ENCODE measurements at places on chromosomes 13 and 19.

DNA sequence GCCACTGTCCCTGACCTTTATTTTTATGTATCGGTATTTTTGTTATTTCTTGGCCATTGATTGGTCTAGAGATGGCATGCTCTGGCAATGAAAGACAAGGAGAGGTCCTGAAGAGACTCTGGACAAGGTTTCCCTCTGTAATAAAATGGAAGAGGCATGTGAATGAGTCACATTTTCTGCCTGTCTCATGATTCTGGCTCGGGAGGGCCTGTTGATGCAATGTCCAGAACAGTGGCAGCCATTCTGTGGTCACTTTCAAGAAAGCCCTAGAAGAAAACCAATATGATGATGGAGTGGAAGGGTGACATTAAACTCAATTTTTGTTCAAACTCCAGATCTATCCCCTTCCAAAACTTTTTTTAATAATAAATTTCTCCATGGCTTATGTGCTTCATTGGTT lies 2.0 kb upstream of the FPR3 start:
- no peak for DNase-seq

DNA sequence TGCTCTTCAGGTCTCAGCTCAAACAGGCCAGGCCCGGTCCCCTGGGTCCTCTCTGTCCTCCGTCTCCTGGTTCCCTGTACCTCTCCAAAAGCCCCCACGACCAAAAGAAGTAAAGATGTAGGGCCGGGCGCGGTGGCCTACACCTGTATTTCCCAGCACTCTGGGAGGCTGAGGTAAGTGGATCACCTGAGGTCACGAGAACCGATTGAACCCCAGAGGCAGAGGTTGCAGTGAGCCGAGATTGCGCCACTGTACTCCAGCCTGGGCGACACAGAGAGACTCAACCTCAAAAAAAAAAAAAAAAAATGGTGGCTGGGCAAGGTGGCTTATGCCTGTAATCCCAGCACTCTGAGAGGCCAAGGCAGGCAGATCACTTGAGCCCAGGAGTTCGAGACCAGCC lies 22.0 kb upstream of the BCL3 start:
- no peak for DNase-seq

DNA sequence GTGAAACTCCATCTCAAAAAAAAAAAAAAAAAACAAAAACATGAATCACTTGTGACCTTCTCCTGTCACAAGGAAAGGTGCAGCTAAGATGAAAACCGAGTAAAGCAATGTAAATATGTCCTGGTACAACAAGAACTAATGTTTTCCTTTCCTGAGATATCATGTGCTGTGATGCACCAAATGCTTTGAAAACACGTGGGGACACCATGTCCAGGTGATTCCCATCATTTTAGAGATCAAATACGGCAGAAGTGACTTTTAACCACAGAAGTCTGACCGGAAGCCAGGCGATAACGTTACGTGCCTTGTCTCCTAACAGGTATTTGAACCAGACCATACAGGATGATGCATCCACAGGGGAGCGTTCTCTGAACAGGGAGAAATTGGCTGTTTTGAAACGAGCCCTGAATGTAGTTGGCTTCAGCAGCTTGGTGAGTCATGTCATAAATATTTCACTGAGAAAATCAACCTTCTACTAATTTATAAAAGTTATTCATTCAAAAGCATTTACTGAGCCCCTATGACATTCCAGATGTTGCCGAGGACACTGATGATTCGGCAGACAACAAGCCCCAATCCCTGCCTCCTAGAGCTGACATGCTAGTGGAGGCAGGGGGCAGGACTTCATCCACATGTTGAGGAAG lies 328.1 kb downstream of the MYO16 start:
- peak; percentile 67 for DNase-seq

GRCh38 chr19:49799271-49799797 lies 13.8 kb downstream of the FUZ start:
- no peak for DNase-seq

DNA sequence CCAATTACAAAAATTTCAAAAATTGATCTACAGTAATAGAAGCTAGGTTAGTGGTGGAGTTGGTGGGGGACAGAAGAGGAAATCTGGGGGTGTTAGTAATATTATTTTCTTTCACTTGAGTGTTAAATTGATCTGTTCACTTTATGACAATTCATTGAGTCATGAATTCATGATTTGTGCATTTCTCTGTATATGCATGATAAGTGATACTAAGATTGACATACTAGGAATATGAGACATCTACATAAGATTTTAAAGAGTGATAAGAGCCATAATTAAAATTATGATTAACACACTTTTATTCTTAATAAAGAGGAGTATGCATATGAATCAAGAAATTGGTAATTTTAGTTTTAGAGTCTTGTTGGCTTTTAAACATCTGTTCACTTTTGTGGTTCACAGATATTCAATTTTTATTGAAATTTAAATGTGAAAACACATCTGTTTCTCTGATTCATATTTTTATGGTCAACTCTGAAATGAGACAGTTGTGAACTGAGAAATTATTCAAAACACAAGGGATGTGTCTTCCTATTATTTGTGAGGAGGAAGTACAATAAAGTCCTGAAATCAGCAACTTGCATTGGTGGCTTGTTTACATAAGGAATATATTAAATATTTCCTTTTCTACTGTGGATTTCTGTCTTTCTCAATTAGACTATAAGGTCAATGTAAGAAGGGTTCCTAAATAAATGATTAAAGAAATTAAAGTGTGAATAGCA lies 196.5 kb downstream of the ITGBL1 start:
- DNase-seq, result no peak

GRCh38 chr19:35159606-35160005 lies 5.1 kb downstream of the FXYD5 start:
- DNase-seq, result no peak

DNA sequence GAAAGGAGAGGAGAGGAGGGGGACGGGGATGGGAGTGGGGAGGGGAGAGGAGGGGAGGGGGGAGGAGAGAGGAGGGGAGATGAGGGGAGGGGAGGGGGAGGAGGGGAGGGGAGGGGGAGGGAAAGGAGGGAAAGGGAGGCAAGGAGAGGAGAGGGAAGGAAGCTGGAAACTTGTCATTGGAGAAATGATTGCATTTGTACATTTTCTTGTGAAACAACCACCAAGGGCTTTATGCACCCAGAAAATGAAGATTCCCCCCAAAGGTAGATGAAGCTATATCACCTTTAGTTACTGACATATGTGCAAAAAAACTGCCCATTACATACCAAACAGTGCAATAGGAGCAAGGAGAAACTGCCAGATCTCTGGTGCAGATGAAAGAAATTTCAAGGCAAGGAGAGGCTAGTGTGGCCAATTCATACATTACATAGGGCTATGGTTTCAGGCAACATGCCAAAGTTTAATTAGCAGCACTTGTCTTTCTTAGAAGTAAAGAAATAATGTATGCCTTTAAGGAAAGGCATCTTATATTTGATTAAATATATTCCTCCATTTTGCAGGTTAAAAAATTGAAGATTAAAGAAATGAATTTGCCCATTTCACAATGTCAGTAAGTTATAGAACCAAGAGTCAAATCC lies 49.5 kb upstream of the STK24 start:
- DNase-seq, result no peak

DNA sequence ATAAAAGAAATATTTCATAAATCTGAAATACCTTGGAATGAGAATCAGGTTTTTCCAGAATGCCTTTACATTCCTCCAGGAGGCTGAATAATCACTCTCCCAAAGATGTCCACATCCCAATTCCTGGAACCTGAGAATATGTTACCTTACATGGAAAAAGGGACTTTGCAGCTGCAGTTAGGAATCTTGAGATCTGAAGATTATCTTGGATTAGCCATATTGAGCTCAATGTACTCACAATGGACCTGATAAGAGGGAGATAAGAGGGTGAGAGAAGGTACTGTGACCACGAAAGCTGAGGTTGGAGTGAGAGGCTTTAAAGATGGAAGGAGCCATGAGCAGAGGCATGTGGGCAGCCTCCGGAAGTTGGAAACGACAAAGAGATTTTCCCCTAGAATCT lies 36.8 kb upstream of the MBNL2 start:
- DNase-seq, result no peak

DNA sequence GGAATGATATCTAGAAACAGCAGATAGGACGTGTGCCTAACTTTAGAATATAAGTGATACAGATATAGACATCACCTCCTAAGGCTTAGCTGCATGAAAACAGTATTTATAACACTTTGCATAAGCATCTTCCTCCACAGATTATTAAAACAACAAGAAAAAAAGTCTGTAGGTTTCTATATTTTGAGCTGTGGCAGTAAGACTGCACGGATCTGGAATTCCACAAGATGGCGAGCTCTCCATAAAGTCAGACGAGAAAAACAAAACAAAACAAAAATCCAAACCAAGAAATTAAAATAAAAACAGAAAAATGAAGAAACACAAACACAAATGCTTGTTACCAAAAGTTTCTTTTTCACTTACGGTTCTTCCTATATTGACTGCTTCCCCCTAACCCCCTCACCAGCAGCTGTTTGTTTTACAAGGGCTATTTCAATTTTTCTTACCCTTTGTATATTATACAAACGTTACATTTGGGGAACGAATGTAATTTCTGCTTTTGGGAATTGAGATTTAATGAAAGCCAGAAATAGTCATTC lies 285.8 kb downstream of the MYO16 start:
- peak; percentile 41 for DNase-seq

GRCh38 chr19:2328401-2329148 lies at the start of the genes LSM7 and SPPL2B:
TSS of gene LSM7 (minus strand) at chr19:2328586. CDS start at chr19:2328566, 20 bp downstream.
TSS of gene SPPL2B (plus strand) at chr19:2328684. CDS start at chr19:2328710, 26 bp downstream.
- peak; percentile 99 for DNase-seq

GRCh38 chr19:45798995-45799517 lies 6.4 kb upstream of the DMWD start:
- peak; percentile 90 for DNase-seq

DNA sequence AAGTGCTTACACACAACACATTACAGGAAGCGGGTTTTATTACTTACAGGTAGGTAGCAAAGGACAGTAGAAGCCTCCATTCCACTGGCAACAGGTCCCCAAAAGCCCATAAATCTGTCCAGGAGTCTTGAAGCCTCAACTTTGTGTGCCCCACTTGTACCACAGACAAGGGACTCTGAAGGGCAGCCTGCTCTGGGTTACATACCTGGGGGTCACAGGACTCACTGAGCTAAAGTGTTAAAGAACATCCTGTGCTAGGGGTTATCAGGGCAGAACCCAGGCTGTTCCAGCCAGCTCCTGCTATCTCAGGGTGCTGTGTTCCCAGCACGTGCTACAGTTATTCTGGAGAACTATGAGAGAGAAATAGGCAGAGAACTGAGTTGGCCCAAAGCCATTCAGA lies 230.9 kb upstream of the SLC10A2 start:
- DNase-seq, result no peak

- peak; percentile 48 for DNase-seq
Observed at GRCh38 chr13:98584668-98585397, 7.9 kb upstream of the STK24 start.

- DNase-seq, result no peak
Observed at GRCh38 chr13:94947392-94947791, 235.0 kb upstream of the SOX21 start.

GRCh38 chr13:46038296-46038695 lies 14.2 kb downstream of the ZC3H13 start:
- DNase-seq, result no peak

- peak; percentile 56 for DNase-seq
Observed at GRCh38 chr13:98508280-98508679, 68.6 kb downstream of the STK24 start.

- DNase-seq, result peak; percentile 84
Observed at GRCh38 chr13:80083853-80084676, 256.9 kb downstream of the SPRY2 start.

- DNase-seq, result no peak
Observed at GRCh38 chr13:23903906-23904280, 6.6 kb upstream of the C1QTNF9B start.

Data from AG08395 (cell line).